ENCODE measurements at places on chromosomes 3 and 15. TPM values are rescaled to one million over a fixed set of nuclear protein-coding genes. Genes with fewer than 3 reads are reported as not detected.

The LCMT2 gene
- total RNA-seq = 10.5 TPM

The FOXB1 gene
- 0.05 TPM for total RNA-seq

- DNase-seq = peak; percentile 11
These were observed 165.9 kb downstream of the TPRG1 start for GRCh38 chr3:189337673-189338091.

DNA sequence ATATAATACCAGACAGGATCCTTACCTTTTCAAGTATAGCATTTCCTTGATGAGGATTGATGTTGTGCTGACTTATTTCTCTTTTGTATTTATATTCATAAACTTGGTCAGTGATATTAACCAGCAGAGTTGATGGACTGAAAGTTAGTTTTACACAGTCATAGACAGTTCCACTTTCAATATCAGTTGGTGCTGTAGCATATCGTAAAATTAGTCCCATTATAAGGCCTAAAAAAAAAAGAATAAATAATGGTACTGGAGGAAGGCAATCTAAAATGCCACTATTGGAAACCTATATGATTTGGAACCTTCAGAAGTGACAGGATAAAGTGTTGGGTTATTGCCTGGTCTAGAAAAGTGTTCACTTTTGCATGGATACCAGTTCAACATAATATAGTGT lies 16.3 kb downstream of the SLC9A9 start:
- no peak for DNase-seq

DNA sequence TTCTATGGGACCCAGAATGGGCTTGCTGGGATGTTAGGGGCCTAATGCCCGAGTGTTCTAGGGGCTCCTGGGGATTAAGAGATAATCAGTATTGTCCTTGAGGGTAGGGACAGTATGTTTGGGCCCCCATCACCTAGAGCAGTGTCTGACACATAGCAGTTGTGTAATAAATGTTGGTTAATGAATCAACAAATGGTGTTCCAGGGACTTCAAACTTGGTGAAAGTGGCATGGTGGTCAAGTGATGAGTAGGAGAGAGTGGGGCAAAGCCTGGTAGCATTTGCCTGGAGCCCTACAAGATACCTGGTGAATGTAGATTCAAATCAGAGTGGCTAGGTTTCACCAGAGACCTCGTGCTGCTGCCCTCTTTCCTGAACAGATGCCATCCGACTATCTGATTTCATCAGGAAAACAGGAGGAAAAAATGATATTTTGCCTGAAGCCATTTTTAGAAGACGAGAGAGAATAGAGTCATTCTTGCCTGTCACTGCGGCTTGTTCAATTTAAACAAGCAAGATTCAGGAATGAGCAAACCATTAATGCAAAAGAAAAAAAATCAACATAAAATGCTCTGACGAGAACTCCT lies 117.3 kb downstream of the RPL22L1 start:
- no peak for DNase-seq

DNA sequence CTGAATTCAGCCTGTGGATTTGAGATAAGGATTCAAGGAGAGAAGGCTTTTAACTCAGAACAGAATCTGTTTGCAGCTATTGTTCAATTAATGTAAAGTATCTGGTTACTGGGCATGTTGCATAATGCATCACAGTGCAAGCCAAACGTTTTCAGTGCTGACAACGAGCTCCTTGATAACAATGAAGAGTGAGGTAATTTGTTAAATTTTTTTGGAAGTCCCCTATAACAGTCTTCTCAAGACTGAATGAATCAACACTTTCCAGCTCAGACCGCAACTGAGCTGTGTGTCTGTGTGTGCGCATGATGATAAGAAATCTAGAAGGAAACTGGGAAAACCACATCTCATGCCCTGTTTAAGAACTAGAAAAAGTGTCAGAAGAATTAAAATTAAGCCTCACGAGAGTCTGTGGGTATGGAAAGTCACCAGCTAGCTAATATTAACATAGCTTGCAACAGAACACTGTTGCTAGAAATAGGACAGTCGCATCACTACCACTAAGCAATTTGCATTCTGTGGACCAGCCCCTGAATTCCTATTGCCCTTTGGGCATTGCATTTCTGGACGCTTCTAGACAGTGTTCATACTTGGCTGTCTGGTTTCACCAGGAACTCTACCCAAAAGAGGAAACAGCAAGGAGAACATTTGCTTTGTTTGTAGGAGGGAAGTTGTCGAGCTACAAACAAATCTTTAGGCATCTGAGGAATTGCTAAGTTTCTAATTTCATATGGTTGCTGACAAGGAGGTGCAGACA lies 43.7 kb upstream of the ATP2C1 start:
- DNase-seq = no peak
